ENCODE measurements at places on chromosomes 16 and 17.

- no peak for DNase-seq
These were observed 135.4 kb upstream of the AXIN2 start for GRCh38 chr17:65696739-65697394.

- DNase-seq = no peak
These were observed 4.3 kb upstream of the TRIM37 start for GRCh38 chr17:59110973-59111372.

DNA sequence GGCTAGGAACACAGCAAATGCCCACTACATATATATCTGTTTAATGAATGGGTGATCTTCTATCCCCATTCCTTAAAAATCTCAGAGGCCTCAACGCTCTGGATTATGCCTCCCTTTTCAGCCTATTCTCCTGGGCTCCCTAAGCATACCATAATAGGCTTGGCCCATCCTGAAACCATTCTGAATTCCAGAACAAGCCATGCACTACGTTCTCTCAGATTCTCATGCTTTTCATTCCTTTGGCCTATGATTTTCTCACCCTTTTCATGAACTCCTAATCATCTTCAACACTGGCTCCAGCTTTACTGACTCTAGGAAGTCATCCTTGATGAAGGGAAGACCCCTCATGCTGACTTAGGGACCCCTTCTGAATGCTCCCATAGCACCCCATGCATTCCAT, 71.1 kb downstream of the RPGRIP1L start:
- no peak for DNase-seq

GRCh38 chr17:49624896-49625295, 49.2 kb downstream of the NXPH3 start:
- DNase-seq = no peak

All from stimulated activated CD4-positive, alpha-beta T cell treated with anti-CD3 and anti-CD28 coated beads, Interleukin-2, amount 100 ng/mL, for 24 hours (primary cell).